ENCODE measurements at places on chromosomes 16 and 17.

DNA sequence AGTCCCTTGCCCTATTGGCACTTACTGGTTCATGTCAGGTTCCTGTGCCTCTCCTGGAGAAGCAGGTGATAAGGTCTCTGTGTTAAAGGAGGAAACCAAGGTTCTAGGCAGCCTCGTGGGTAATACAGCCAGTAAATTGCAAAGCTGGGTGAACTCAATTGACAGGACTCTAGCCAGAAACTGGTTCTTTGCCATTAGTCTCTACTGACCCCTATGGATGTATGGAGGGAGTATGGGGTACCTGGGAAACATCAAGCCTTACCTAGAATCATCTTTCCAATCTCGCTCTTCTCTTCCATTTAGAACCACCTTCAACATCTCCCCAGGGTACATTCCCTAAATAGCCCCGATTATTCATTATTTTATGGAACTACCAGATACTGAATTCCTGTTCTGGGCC is 169.3 kb downstream of the CDH13 start:
- DNase-seq = no peak

DNA sequence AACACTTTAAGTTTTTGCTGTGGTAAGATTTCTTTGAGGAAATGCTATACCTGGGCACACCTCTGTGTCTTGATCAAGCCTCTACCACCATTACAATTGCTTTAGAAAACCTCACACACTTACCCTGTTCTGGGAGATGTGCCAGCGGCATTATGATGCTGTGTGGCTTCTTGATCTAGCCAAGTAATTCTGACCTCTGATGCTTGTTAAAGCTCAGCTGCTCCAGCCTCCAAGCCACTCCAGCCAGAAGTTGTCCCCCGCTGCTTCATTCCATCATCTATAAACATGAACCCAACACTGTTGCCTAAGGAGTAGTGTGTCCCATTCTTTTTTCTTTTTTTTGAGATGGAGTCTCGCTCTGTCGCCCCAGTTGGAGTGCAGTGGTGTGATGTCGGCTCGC is 60.1 kb downstream of the CYLD start:
- DNase-seq = no peak

GRCh38 chr16:10743227-10743609 is 424 bp upstream of the NUBP1 start:
- no peak for DNase-seq

DNA sequence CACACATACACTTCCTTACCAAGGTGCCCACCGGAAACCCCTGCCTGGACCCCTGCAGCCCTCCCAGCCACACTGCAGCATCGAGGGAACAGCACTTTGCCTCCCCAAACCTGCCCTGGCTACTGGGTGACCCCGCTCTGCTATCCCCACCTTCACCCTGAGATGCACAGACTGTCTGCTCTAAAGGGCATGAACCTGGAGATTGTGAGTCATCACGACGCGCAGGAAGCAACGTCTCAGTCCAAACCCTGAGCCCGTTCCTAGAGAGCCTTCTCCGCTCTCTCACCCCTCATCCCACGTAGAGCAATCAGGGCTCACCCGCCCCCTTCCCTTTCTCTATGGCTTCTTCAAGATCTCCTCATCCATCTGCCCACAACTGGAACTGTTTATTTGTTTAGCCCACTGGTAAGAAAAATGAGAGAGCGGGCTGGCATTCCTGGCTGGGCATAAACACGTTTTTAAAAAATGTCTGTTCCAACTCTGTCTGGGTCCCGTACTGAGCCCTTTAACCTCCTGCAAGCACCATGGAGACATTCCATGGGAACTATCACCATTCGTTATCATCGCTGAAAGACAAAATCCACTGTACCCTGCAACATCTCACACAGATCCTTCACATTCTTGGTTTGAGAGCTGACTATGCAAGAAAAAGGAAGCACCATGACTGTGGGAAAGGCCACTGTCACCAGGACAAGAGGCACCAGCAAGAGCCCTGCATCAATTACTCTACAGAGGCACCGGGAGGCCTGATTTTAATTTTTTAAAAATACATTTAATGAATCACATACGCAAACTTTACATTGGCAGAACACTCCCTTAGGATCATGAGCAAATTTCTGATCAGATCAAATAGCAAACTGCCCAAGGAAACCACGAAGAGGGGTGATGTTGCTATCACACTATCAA is 28.2 kb downstream of the ZFHX3 start:
- DNase-seq = no peak

GRCh38 chr17:18129041-18129502 is 20.5 kb downstream of the MYO15A start:
- no peak for DNase-seq

DNA sequence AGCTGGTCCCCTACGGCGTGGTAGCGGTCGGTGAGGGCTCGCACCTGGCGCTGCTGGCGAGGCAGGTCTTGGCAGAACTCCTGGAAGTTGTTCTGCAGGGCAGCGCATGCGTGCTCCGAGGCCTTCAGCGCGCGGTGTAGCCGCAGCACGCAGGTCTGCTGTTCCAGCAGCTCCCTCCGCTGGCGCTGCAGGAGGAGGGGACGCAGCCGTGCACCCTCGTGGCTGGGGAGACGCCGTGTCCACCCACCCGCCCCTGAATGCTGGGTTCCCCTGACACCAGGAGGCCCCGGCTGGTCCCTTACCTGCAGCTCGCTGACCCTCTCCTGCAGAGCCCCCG is 12.2 kb downstream of the EVPL start:
- DNase-seq = no peak

Data from activated T-helper 1 cell treated with Interleukin-2 at 50 U/mL for 16 hours (primary cell).